ENCODE measurements at places on chromosomes 1 and 21. TPM values are rescaled to one million over a fixed set of nuclear protein-coding genes. Genes with fewer than 3 reads are reported as not detected.
A peak's percentile ranks its signal among the peaks of the same experiment; 100 is the strongest.

DNA sequence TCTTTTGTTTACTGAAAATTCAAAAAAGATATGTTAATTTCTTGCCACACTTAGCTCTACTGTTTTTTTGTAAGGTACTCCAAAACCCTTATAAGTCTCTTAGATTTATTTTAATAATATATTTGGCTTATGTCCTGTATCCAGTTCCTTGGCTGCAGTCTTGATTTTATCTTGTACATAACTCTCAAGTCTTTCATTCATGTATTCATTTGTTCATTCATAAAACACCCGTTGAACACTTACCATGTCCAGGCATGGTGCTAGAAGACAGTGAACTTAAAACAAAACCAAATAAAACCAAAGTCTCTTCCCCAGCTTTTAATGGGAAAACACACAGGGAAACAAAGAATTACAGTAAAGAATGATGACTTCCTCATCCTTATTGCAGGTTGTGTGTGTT is 215.8 kb downstream of the FGGY start:
- no peaks in the 10 kb centered on the region for H3K27me3 ChIP-seq
- H3K4me3 ChIP-seq: no peak overlapping the region
- H3K27ac ChIP-seq: no peak overlapping the region
- H3K36me3 ChIP-seq: no peaks in the 10 kb centered on the region
- DNase-seq: no peak
- no peaks in the 10 kb centered on the region for H3K4me1 ChIP-seq

DNA sequence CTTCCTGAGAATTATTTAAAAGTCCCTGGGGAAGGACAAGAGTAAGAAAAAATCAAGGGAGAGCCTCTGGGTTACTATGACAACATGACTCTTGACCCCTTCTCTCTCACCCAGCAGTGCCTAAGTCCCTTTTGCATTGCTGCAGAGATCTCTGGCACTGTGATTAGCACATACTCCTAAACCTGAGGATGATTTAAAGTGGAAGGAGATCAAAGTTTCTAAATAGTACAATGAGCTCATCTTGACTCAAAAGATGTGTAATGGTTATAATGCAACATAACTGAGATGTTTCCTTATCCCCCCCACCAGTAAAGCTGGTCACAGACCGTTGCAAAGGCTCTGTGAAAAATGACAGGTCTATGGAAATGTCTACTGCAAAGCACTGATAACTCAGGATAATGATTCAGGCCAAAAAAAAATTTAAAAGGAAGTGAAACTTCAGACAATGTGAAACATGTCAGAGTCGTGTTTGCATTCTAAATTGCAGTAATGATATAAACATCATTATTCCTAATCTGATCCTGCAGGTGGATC is 519.2 kb downstream of the KIF26B start:
- no peak overlapping the region for H3K27ac ChIP-seq
- H3K4me1 ChIP-seq: no peaks in the 10 kb centered on the region
- H3K27me3 ChIP-seq: no peaks in the 10 kb centered on the region
- H3K4me3 ChIP-seq: no peak overlapping the region

DNA sequence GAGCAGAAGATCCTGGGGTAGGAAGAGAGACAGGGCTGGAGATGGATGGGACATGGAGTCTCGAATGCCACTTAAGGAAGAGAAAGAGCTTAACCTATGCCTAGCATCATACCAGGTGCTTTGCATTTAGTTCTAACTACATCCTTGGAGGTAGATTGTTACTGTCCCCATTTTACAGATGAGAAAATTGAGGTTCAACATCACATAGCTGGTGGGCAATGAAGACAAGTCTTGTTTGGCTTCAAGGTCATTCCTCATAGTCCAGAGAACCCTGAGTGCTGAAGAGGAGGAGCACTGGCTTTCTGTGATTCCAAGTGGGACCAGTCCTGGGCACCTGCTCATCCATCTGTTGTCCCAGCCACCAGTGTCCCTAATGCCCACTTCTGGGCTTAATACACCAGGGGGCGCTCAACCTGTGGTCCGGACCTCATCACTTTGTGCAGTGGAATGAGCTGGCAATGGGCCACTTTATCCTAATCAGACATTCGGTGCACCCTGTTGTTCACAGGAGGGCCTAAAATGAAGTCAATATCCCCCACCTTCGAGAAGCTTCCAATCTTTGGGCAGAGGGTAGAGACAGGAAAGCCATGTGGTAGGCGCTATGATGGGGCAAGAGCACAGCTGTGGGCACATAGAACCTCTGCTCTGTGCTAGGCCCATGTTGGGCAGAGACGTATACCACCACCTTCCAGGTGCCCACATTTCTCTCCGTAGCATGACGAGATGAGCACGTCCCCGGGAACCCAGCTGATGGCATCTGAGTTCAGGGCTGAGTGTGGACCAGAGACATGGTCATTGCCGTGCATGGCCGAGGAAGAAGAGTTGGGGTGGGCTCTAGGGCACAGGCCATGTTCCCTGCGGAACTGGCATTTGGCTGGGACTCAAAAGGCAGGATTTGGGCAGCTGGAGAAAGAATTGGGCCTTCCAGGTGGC is 9.2 kb downstream of the RPS6KA1 start:
- H3K27ac ChIP-seq: peak overlapping the region; percentile 98
- DNase-seq: peak; percentile 74
- H3K4me1 ChIP-seq: peaks cover 77% of the 10 kb centered on the region
- no peaks in the 10 kb centered on the region for H3K36me3 ChIP-seq
- no peak overlapping the region for H3K4me3 ChIP-seq

BRINP3 gene
- not detected for total RNA-seq

All from activated CD4-positive, alpha-beta memory T cell treated with anti-CD3 and anti-CD28 coated beads for 36 hours (primary cell).